Thoracic aorta (tissue), 2 donors: ENCODE measurements at places on chromosomes 1 and 21.

DNA sequence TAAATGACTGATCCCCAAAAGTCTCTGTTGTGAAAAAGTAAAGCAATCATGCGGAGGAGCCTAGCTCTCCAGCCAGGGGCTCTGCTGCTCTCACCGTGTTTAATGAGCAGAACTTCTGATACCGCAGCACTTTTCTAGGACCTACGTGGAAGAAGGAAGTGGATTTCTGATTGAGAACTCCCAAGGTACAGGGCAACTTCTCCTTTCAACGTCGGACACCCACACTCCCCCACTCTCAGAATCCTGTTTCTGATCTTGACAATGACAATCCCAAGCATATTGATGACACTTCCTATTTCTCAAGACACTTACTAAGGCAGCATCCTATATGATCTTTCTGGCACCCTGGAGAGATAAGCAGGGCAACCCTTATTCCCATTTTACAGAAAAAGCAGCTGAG, 78.4 kb downstream of the PROX1 start:
- no peak for DNase-seq

DNA sequence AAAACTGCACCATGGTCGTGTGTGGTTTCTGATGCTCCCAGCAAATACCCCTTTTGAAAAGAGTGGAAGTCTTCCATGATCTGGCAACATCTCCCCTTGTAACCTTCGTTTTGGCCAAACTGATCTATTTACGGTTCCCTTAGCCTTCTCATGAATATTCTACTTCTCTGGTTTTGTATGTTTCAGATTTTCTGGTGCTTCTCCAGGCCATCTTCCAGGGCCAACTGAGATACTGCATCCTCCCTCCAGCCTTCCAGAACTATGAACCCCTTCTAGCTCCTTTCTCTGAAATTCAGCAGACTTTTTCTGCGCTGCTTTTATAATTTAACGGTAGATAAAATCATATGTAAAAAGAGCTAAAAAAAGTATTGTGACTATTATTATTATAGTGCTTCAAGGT, 97.7 kb downstream of the XCL2 start:
- DNase-seq, result no peak

GRCh38 chr1:22123071-22123390, 19.9 kb downstream of the WNT4 start:
- no peak for DNase-seq

DNA sequence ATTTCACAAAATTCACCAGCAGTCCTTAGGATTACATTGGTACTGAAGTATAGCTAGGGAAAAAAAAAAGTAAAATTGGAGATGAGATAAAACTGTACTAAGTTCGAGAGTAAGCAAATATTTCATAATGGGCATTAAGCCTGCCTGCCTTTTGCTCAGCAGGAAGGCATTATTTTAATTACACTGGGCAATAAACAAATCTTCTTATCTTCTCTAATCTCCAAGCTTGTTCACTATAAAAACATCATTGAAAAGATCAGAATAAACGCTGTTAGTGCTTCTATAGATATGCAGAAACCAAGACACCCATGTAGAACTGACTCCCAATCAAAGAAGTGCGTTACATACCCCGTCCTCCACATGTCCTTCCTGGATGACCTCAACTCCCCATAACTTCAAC, 174.2 kb upstream of the CHODL start:
- no peak for DNase-seq

GRCh38 chr1:65233782-65234181, 75.6 kb upstream of the DNAJC6 start:
- DNase-seq, result no peak
